Mesenteric fat pad (tissue), 1 donor: ENCODE measurements at places on chromosomes 1 and 21. TPM values are rescaled to one million over a fixed set of nuclear protein-coding genes. Genes with fewer than 3 reads are reported as not detected.

Gene RIPK4
- total RNA-seq = not detected

Gene UTS2
- total RNA-seq = not detected

Gene LCE1A
- total RNA-seq = not detected

Gene DENND2D
- 33.0 TPM for total RNA-seq

Gene NTNG1
- total RNA-seq = not detected

DNA sequence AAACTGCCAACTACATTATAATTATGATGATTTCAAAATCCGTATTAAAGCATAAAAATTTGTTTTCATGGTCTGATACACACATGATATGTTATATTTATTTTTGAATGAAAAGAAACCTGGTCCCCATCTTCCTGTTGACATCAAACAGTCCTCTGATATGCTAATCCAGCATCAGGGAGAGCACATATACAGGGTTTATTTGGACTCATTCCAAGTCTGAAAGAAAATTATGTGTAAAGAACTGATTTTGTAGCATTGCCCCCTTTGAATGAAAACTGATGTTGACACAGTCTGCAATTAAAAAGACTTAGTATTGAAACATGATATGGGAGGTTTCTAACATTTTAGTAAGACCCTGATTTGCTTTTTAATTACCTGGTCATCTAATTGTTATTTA, 119.4 kb downstream of the NEK7 start:
- no peak for DNase-seq

DNA sequence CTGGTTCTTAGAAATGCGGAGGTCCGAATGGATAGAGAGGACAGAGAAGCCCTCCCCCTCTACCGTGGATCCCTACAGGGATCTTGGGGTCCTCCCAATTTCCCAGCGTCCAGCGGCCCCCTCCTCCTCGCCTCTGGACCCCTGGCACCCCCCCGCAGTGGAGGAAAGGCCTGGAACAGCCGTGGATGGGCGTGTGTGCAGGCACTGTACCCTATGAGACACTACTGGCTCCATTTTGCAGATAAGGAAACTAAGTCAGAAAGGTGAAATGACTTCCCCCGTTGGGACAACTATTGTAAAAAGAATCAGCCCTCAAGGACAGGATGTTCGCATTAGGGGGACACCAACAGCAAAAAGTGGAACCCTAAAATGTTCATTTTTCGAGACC, 931 bp upstream of the CLSTN1 start:
- no peak for DNase-seq

GRCh38 chr1:7329868-7330615, 441.1 kb upstream of the VAMP3 start:
- no peak for DNase-seq

DNA sequence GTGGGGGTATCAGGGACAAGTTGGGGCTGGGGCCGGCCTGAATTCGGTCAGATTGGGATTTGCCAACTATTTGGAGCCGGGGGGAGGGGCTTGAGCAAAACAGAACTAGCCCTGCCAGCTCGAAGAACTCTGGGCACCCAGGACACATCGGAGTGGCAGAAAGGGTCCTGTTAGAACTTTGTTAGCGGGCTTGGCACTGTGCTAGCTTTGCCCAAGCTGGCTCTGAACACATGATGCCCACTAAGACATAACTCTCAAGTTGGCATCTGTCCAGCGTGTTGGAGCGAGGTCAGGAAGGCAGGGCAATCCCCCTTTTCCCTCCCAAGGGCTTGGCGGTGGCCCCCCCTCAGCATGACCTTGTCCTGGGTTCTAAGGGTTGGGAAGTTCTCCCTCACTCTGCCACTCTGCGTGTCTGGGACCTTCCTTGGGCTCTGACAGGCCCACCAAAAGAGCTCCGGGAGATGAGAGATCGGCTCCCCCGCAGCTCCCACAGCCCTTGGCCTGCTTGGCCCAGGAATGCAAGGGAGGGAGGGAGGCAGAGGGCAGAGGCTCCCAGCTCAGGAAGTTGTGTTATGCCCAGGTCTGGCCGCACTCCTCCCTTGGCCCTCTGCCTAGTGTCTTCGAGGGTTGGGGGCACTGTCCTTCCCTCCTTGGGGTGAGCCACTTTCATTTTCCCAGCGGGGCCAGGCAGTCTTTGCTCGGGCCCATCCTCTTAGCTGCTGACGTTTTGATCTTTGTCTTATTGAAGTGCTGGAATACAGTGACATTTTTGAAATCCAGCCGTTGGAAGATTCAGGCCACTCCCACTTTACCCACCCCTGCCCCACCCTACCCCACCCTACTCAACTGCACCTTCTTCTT, 1.2 kb downstream of the LMNA start:
- peak; percentile 90 for DNase-seq

DNA sequence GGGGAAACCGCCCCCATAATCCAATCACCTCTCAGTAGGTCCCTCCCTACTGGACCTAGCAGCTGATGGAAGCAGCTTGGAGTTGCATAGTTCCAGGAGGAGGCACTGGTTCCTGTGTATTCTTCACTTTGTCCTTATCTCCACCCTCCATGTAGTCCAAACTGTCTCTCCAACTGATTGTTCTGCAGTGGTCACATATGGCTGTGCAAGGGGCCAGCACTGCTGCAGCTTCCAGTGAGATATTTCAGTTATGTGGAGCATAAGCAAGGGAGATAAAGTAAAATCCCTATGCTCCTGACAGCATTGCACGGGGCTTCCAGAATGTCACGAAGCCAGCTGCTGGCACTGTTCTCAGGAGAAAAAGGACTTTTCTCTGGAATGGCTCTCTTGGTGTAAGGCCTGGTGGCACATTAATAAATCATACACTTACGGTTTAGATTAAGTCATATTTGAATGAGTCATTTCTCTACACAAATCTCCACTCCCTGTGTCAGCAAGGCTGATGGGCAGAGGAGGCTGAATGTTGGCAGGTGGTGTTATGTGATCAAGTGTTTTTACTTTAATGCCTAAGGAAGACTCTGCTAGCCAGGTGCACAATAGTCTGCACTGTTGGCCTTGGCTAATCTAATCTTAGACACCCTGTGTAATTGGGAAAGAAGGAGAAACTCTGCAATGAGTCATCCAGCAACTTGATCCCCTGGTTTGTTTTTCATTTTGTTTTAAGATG, 93.4 kb downstream of the KCNK1 start:
- DNase-seq = no peak

- DNase-seq = peak; percentile 67
These were observed 110.5 kb downstream of the GLIS1 start for GRCh38 chr1:53628286-53628955.

DNA sequence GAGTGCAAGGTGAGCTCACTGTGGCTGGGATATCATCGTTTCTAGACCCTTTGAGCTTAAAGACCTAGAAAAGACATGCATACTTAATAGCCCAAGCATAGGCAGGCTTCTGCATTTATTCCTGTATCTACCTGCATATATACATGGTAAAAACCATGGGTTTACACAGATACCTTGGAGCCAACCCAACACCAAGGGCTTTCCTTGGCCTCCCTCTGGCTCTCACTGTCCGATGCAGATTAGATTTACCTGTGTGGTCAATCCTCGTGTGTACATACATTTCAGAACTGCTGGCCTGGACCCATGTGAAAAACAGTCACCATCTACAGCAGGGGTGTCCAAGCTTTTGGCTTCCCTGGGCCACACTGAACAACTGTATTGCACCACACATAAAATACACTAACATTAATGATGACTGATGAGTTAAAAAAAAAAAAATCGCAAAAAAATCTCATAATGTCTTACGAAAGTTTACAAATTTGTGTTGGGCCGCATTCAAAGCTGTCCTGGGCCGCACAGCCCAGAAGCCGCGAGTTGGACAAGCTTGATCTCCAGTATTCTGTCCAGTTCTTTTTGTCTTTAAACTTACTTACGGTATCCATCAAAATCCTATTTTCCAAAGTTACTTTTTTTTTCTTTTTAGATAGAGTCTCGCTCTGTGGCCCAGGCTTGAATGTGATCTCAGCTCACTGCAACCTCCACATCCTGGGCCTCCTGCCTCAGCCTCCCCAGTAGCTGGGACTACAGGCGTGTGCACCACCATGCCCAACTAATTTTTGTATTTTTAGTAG, 43.5 kb downstream of the WDR4 start:
- peak; percentile 6 for DNase-seq

DNA sequence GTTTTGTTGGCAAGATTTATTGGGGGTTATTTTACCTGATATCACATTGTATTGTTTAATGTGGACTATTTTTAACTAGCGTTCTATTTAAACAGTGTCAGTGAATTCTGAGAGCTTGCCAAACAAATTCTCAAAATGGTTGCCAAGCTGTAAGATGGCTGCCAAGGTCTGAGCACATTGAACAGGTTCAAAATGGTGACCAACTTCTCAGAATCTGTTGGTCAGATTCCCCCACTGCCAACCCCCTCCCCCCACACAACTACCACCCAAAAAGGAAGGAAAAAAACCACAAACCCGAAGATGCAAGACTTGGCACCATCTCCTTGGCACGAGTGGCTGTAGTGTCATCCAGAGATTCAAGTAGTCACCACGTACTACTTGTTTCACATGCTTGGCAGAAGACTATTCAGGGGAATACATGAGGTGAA, 159.1 kb downstream of the NFIA start:
- DNase-seq = no peak

DNA sequence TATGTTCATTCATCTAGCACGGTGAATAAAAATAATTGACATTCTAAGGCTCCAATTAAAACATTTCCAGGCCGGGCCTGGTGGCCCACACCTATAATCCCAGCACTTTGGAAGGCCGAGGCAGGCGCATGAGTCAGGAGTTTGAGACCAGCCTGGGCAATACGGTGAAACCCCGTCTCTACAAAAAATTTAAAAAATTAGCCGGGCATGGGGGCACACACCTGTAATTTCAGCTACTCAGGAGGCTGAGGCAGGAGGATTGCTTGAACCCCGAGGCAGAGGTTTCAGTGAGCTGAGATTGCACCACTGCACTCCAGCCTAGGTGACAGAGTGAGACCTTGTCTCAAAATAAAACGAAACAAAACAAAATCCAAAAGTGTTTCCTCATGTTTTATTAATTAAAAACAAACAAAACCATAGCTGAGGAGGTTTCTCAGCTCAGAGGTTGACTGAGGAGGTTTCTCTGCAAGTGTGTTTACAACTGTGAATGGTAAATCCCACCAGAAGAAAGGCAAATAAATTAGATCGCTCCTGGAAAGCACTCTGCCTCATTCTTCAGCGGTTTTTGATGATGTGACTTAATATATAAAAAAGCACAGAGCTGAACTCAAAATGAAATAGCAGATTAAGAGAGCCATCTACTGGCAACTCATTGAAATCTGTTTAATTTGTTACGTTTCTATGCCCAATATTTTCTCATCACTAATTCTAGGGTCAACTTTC, 37.7 kb upstream of the ATG4C start:
- DNase-seq = no peak
